ENCODE measurements at places on chromosomes 12 and 14.

GRCh38 chr12:131209082-131210070 lies 255.7 kb downstream of the ADGRD1 start:
- DNase-seq, result no peak

- DNase-seq, result no peak
Measured at GRCh38 chr14:49559979-49560768, 26.0 kb downstream of the RPS29 start.

DNA sequence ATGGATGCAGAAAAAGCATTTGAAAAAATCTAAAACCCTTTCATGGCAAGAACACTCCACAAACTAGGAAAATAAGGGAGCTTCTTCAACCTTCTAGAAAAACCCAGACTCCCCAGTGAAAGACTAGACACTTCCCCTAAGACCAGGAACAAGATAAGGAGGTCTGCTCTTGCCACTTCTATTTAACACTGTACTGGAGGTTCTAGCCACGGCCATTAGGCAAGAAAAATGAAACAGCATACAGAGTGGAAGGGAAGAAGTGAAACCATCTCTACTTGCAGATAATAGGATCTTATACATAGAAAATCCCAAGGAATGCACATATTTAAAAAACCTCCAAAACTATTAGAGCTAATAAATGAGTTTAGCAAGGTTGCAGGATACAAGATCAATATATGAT lies 42.3 kb downstream of the CHGA start:
- no peak for DNase-seq

DNA sequence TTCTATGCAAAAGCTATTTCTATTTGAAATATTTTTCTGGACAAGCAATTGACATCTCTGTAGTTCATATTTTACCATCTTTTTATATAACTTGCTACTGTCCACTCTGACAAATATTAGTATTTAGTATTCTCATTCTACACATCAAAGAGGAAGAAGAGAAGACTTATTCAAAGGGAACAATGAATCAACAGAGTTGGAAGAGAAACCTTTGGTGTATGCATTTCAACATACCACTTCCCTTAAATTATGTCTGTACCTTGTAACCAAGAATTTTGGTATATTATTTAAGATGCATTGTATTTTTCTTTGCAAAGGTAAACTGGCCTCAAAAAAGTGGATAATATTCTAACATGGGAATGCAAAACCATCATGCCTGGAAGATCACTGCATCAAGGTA lies 72.1 kb upstream of the DUSP6 start:
- DNase-seq, result no peak

- no peak for DNase-seq
Measured at GRCh38 chr14:52328276-52328675, 14.2 kb downstream of the PTGER2 start.

DNA sequence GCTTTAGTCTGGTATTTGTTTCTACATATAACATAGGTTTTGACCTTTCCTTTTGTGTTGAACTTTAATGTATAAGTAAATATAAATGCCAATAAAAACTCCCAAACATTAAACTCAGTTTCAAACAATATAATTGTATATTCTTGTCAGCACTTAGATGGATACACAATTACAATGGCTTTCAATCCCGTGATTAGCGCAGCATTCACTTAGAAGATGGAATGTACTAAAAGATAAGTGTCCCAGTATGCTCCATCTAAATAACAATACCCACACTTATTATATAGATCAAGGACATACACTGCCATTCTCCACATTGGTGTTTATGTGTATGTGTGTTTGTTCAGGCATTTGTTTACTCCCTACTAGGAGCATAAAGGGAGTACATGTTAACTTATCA lies 193.1 kb downstream of the SOX5 start:
- no peak for DNase-seq

- no peak for DNase-seq
Measured at GRCh38 chr12:43284486-43285158, 267.4 kb downstream of the ADAMTS20 start.

DNA sequence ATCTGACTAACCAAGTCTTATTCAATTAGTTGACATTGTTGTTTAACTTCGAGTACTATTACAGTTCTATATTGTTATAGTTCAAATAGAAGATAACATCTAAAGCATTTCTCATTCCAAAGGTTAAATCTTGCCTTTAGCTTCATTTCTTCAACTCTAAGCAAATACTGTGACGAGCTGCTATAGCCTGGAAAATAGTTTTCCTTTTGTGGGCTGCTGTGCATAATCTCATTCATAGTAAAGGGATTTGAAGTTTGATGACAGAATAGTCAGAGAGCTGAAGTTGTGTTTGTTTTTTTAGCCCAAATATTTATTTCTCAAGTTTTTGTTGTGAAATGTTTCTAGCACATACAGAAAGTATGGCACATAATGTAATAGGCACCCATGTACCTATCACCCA lies 13.4 kb downstream of the PSEN1 start:
- DNase-seq, result no peak

DNA sequence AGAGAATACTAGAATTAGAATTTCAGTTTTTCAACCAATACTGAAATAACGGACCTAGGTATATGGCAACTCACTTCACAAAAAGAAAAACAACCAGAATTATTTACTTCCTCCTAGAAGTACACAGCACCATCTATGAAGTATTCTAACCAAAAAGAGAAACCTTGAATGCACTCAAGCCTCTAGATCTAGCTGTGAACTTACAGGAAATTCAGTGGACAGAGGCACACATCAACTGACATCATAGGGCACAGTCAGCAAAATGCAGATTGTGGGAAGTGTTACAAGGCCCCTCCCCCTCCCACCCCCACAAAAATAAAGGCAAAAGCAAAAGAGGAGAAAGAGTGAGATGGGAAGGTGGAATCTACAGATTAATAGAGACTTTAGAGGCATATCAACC lies 102.4 kb downstream of the TMTC1 start:
- DNase-seq, result no peak

DNA sequence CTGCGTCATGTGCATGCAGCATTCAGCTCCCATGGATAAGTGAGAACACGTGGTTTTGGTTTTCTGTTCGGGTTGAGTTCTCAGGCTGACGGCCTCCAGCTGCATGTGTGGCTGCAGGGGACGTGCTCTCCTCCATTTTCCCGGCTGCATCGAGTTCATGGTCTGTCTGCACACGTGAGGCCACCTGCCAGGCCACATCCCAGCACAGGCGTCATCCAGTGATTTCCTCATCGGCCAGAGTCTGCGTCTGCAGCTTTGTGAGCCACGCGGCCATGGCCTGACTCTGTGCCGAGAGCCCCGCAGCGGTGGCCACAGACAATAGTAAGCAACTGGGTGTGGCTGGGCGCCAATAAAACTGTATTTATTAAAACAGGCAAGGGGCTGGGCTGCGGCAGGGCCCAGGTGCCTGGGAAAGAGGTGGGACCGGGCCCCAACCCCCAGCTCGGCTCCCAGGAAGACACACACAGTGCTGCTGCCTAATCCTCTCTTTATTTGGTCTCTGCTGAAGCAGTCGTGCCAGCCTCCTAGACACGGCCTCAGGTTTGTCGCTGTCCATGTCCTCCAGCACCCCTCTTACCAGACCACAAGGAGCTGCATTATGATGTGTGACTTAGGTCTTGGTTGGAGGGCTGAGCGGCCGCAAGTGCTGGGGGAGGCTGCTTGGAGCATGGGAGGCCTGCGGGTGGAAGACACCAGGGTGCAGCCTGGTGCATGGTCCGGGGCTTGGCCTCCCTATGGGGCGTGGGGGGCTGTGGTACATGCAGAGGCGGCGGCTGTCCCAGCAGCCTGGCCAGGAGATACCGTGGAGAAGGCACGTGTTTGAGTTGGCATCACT lies 52.0 kb downstream of the NOC4L start:
- DNase-seq, result no peak

DNA sequence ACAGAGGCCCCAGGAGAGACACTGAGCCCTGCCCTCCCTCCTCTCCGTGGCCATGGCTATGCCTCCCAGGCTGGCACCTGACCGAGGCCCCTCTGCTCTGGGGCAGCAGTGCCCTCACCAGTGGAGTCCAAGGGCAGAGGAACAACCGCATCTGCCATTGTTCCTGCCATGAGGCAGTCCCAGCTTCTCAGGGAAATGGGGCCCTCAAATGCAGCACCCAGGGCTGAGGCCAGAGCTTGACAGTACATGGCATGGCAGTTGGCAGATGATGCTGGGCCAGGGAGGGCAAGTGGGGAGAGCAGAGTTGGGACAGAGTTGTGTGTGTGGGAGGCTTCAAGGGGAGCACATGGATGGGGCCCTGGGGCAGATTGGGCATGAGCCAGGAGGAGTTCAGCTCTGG lies 21.1 kb upstream of the KRT77 start:
- DNase-seq, result no peak

DNA sequence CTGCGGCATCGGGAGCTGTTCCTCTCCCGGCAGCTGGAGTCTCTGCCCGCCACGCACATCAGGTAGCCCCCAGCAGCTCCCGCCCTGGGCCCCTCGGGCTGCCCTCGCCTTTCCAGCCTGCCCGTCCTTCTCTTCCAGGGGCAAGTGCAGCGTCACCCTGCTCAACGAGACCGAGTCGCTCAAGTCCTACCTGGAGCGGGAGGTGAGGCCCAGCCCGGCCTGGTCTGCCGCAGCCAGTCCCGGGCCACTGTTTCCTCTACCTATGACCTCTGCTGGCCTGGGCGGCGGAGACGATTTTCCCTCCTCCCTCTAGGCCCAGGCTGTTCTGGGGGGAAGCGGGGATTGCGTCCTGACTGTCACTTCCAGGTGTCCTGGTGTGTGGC lies 24.5 kb upstream of the CRIP2 start:
- no peak for DNase-seq

GRCh38 chr12:56763753-56764657 lies 881 bp downstream of the HSD17B6 start:
- DNase-seq, result no peak

DNA sequence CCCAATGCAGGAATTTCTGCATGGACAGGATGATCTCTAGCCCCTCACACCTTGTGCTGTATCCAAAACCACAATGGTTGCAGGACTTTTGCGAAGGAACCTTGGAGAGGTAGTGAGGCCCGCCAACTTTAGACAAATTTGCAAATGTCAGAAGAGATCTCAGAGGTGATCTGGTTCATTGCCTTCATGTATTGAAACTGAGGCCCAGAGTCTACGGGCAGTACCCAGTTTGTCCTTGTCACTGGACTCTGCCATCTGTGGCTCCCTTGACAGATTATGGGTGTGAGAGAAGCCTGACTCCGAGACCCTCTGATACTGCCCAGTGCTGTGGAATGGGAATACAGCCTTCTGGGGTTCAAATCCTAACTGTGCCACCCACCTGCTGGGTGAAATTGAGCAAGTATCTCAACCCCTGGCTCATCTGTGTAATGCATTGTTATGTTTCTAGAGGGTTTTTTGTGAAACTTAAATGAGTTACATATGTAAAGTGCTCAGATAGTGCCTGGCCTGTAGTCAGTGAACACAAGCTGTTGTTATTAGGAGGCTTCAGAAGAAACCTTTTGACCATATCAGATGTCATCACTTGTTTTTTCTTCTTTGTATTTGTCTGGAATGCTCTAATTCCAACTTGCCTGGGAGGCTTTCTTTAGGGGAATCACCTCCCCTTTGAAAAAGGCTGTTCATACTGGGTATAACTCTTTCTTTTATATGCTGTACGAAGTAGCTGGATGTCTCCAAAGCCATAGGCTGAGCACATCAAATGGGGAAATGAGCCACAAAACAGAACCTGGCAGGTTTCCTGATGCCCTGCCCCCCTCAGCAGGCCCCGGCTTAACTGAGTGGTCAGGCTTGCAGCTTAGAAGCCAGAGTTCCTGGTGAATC lies 71.4 kb upstream of the SRSF5 start:
- DNase-seq, result no peak

DNA sequence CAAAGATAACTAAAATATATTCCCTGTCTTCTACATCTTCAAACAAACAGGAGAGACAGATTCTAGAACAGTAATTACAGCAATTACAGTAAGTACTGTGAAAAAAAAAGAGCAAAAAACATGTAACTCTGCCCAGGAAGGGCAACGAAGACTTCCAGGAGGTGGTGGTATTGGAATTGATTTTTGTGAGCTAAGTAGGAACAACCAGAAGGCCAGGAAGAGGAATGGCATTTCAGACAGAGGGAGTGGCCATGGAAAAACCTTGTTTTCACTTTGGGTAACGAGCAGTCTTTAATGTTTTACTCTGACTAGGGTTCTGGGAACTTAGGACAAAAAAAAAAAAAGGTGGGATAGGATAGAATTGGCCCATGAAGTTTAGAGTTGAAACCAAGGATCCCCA lies 196.3 kb upstream of the PLEKHG7 start:
- DNase-seq, result no peak

DNA sequence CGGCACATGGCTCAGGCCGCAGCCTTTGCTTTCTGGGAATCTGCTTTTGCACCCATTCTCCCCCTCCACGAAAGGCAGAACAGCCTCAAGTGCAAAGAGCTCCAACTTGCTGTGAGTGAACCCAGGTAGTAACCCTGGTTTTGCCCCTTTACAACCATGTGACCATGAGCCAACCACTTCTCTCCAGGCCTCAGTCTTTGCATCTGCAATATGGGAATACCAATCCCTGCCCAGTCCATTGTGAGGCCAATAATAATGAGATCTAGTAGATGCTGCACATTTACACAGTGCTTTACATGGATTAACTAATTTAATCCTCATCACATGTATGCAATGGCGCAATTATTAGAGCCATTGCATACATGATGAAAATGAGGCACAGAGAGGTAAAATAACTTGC lies 108.9 kb upstream of the MYL2 start:
- DNase-seq, result no peak

- DNase-seq, result no peak
Measured at GRCh38 chr12:33752854-33753253, 269.4 kb upstream of the ALG10 start.

DNA sequence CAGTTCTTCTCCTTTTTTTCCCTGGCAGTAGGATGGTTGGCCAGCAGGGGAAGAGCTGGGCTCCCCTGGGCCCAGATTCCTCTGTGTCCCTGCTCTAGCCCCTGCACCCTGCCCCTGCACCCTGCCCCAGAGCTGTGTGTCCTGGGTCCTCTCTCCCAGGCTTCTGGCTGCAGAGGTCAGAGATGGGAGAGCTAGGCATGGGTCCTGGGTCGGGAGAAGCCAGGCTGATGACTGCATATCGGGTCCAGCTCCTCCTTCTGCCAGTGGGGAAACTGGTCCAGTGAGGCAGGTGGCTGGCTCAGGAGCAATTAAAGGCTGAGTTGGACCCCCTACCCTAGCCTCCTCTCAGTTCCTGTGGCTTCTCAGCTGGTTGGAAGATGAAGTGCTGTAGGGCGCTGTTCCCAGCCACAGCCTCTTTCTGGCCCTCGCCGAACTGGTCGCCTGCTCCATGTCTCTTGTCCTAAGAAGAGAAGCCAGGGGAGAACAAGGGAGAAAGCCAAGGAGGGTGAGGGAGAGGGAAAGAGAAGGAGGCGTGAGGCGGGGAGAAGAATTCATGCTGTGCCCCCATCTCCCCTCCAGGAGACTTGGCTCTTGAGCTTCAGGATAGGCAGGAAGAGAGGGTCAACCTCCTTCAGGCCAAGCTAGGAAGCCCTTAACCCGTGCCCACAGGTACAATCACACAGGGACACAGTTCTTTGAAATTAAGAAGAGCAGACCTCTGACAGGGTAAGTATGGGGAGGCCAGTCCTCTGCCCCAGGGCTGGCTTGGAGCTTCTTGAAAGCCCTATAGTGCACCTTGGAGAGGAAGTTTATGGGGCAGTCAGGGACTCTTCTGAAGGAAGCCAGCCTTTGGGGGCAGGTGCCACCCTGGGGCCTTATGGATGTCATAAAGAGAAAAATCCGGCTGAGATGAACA lies 9.5 kb downstream of the VASH1 start:
- DNase-seq, result no peak

GRCh38 chr12:4137015-4137414 lies 136.5 kb upstream of the CCND2 start:
- DNase-seq, result no peak
